ENCODE measurements at places on chromosomes 12 and 14.

GRCh38 chr14:23093991-23094665 lies 808 bp downstream of the ACIN1 start:
- DNase-seq: no peak

DNA sequence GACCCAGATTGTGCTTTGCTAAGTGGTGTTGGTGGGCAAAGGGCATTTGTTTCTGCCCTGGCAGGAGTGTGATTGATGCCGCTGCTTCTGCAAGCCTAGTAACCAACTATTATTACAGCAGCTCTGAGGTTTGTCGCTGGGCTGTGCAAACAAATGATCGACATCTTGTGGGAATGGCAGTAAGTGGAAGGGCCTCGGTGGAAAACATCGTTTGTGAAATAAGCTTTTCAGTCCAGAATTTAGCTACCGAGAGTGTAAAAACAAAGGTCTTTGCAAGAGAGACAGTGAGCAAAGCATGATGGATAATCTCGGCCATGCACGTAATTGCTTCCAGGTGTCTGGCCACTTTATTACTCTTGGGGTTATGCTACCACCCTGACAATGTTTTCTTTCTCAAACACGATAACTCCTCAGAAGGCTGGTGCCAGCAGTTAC lies 397.7 kb upstream of the PRICKLE1 start:
- no peak for DNase-seq

GRCh38 chr12:118206107-118206412 lies 70.1 kb downstream of the PEBP1 start:
- DNase-seq: no peak

DNA sequence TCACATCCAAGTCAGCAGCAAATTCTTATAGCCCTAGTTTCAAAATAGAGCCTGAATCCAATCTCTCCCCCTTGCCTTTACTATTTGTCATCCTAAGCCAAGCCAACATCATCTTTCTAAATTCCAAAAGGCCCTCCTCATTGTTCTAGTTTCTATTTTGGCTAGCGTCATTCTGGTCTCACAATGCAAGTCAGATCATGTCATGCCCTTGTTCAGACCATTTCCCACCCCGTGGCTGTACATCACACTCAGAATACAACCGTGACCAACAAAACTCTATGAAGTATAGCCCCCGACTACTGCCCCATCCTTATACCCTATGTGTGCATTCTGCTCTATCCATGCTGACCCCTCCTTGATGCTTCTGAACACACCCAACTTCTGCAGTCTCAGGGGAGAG lies 12.3 kb upstream of the GNG2 start:
- no peak for DNase-seq
